ENCODE measurements at places on chromosomes 16 and 17.

GRCh38 chr16:47780213-47780875 is 319.2 kb downstream of the PHKB start:
- peak; percentile 48 for DNase-seq

GRCh38 chr16:6099102-6099501 is 1001.5 kb upstream of the EEF2KMT start:
- DNase-seq: no peak

DNA sequence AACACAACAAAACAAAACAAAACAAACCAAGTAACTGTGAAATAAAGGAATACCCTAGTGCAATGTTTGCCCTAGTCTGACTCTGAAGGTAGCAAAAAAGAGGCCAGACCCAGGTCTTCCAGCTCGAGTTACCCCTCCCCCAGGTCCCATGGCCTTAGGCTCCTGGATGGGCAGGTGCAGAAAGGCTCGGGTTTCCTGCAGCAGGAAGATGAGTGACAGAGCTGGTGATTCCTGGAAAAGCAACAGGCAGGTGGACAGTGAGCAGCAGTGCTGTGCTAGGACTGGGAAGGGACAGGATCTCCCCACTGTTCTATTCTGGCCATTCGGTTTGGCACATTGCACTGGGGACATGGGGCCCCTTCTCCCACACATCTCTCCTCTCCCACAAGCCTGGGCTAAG is 42.9 kb upstream of the MRTFB start:
- peak; percentile 95 for DNase-seq

- peak; percentile 26 for DNase-seq
Measured at GRCh38 chr17:68461589-68461988, 4.3 kb upstream of the WIPI1 start.

GRCh38 chr17:28466001-28466400 is 7.4 kb upstream of the SLC13A2 start:
- DNase-seq: no peak

- DNase-seq: no peak
Measured at GRCh38 chr16:85755929-85756768, 5.3 kb upstream of the C16orf74 start.

DNA sequence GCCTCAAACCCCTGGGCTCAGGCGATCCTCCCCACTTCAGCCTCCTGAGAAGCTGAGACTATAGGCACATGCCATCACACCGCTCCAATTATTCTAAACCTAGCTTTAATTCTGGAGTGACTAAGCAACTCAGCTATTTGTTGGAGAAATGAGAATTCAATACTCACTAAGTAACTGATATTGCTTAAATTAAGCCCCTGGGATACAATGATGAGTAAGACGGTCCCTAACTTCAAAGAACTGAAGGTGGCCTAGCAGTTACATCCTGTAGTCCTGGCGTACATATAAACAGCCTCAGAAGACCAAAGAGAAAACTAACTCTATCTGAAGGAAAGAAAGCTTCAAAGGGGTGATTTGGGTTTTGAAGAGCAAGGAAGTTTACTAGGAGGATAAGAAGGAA is 25.0 kb downstream of the XPO6 start:
- no peak for DNase-seq

GRCh38 chr17:15886804-15887203 is 58.1 kb upstream of the ADORA2B start:
- no peak for DNase-seq

DNA sequence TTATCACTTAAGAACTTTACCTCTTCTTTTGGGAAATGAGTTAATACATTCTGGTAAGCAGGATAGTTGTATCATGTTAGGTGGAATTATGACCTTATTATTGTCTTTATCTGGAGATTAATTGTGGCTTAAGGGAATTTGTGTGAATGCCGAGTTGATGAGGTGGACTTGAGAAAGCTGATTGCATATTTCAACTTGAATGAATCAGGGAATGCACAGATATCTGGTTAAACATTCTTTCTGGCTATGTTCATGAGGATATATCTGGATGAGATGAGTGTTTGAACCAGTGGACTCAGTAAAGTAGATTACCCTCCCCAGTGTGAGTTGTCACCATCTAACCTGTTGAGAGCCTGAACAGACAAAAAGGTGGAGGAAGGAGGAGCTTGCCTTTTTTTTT is 326.1 kb upstream of the GOT2 start:
- DNase-seq: no peak

- no peak for DNase-seq
Measured at GRCh38 chr16:56980792-56981724, 8.3 kb upstream of the NLRC5 start.

GRCh38 chr16:83689385-83689831 is 118.4 kb upstream of the HSBP1 start:
- DNase-seq: no peak

- no peak for DNase-seq
Measured at GRCh38 chr17:19242926-19243325, 5.8 kb downstream of the EPN2 start.

GRCh38 chr17:1697681-1698080 is 12.5 kb downstream of the TLCD2 start:
- DNase-seq: no peak

GRCh38 chr16:58699151-58699550 is 14.6 kb upstream of the SLC38A7 start:
- no peak for DNase-seq

GRCh38 chr17:15954222-15954621 is 9.3 kb downstream of the ADORA2B start:
- no peak for DNase-seq

DNA sequence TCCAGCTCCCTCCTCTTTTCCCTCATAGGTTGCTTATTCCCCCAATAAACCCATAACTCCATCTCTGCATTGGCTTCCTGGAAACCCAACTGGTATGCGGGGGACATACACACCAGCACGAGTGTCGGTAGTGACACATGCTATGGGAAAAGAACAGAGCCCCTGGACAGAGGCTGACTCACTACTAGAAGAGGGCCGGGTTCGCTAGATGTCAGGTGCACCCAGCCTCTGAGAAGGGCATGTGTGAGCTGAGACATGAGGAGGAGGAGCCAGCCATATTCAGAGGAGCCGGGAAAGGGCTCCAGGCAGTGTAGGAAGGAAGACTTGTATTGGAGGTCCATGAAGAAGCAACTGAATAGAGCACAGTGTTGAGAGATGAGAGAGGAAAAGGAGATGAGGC is 241.1 kb downstream of the SOX9 start:
- no peak for DNase-seq

GRCh38 chr17:61514491-61514890 is 62.3 kb downstream of the TBX4 start:
- DNase-seq: no peak

- peak; percentile 70 for DNase-seq
Measured at GRCh38 chr16:88534638-88535190, 35.5 kb upstream of the ZC3H18 start.

DNA sequence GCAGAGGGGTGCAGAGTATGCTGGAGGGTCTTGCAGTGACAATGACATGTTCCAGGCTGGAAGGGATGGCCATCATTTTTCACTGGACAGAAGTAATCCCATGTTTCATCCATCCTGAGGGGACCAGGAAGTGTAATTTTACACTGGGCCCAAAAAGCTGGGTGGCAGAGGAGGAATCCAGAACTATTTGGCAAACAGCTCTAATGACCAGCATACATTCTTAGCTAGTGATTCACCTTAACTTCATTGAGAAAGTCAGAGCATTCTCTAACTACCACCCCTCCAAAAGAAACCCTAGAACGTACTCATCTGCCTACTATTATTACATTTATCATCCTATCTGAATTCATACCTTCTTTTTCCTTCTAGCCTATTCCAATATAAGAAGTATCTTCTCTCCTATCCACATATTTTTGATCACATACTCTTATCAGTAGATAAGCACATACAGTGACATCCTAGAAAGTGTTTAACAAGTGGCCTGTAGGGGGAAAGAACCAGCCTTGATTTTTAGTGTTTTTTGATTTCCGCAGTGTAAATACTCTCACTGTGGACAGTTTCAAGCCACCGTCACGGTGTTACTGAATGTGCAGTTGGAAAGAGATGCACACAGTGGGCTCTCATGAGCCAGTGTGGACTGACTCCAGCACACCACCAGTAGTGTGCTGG is 118.1 kb downstream of the FTO start:
- DNase-seq: no peak

- DNase-seq: no peak
Measured at GRCh38 chr16:25692742-25693508, 1.2 kb downstream of the HS3ST4 start.
